ENCODE measurements at places on chromosomes 7 and 10. TPM values are rescaled to one million over a fixed set of nuclear protein-coding genes. Genes with fewer than 3 reads are reported as not detected.

Gene SHH
- total RNA-seq: under 0.01 TPM

Gene ATE1
- total RNA-seq: 15.9 TPM

Gene AOAH
- total RNA-seq: 15.1 TPM

Gene ATP6V0A4
- total RNA-seq: not detected

Gene GCK
- 0.27 TPM for total RNA-seq

Gene FAM25A
- not detected for total RNA-seq

Gene NAT16
- total RNA-seq: not detected

Gene CDH23
- total RNA-seq: 0.81 TPM

Gene PCLO
- total RNA-seq: 1.1 TPM

Gene CCL24
- total RNA-seq: not detected

Gene HOXA1
- total RNA-seq: 0.27 TPM

Gene SPDYE9
- not detected for total RNA-seq

Gene IL2RA
- total RNA-seq: 4.0 TPM

Gene POU6F2
- total RNA-seq: not detected

Gene UPK3B
- total RNA-seq: 1.1 TPM

Gene PNLIPRP3
- total RNA-seq: not detected

Gene PRTFDC1
- 3.5 TPM for total RNA-seq

Gene ANKRD61
- under 0.01 TPM for total RNA-seq

Gene GPC2
- total RNA-seq: 6.2 TPM

Gene FMC1
- 26.7 TPM for total RNA-seq

Gene ZNF25
- total RNA-seq: 1.3 TPM

Gene GAD2
- total RNA-seq: not detected

Gene C10orf105
- total RNA-seq: 0.81 TPM

Gene MNX1
- not detected for total RNA-seq

Gene CH25H
- total RNA-seq: not detected

Gene PPP1R17
- under 0.01 TPM for total RNA-seq

Gene LRIT1
- total RNA-seq: not detected

Gene CDK1
- total RNA-seq: 1.6 TPM

Gene GPR158
- under 0.01 TPM for total RNA-seq

Gene WASL
- 5.1 TPM for total RNA-seq

Gene DNAJC12
- total RNA-seq: 1.9 TPM

Gene ZCWPW1
- 2.4 TPM for total RNA-seq

Gene CYP3A7
- total RNA-seq: not detected

Gene CEP41
- total RNA-seq: 7.0 TPM

Gene ZNF775
- total RNA-seq: 10.2 TPM

Gene FKBP6
- not detected for total RNA-seq

Gene PRKG1
- 67.3 TPM for total RNA-seq

Gene PSTK
- 5.1 TPM for total RNA-seq

Gene DNAJC1
- 133 TPM for total RNA-seq

Gene CALN1
- 22.1 TPM for total RNA-seq

Gene OPALIN
- under 0.01 TPM for total RNA-seq

Gene HECTD2
- 1.1 TPM for total RNA-seq

Gene AIFM2
- 1.1 TPM for total RNA-seq

Gene LIPN
- not detected for total RNA-seq
